ENCODE measurements at places on chromosomes 6 and 20.

- DNase-seq = no peak
Measured at GRCh38 chr6:15265787-15266186, 19.9 kb downstream of the JARID2 start.

- no peak for DNase-seq
Measured at GRCh38 chr6:73078333-73078862, 146.9 kb downstream of the KHDC1L start.

DNA sequence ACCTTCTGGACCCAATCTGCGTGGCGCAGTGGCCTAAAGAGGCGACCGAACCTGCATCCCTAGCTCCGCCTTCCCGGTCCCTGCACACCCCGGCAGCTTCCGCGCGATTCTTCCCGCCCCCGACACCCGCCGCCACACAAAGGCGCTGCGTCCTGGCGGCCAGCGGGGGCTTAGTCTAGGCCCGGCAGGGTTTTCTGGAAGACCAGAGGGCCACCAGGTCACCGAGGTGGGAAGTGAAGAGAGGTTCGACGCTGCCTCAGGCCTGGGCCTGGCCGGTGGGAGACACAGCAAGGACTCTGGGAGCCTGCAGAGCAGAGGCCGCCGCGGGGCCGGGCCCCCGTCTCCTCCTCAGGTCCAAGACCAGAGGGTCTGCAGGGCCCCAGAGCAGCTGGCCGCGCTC is 154.9 kb downstream of the OR2B2 start:
- peak; percentile 59 for DNase-seq

GRCh38 chr6:14023855-14024254 is 93.7 kb upstream of the CD83 start:
- no peak for DNase-seq

GRCh38 chr6:161169696-161170095 is 104.2 kb downstream of the AGPAT4 start:
- no peak for DNase-seq

GRCh38 chr6:14117158-14118090 is at the start of gene CD83:
Gene CD83, plus strand, starts transcription at chr6:14117772. Its CDS starts 40 bp downstream, at chr6:14117812.
- DNase-seq = peak; percentile 89

DNA sequence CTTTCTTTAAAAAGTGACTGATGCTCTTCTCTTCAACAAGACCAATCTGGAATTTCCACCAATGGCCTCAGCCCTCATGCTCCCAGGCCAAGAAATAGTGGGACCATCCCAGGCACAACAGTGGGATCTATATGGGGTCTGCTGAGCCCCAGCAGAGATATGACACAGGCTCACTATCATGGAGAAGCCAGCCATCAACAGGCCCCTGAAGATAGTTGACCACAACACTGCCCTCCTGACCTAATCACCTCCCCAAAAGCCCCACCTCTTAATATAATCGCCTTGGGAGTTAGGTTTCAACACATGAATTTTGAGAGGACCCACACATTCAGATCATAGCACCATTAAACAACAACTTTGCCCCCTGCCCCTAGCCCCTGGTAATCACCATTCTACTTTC is 16.8 kb upstream of the MCM3 start:
- DNase-seq = no peak

GRCh38 chr20:924639-925038 is 8.5 kb upstream of the ANGPT4 start:
- DNase-seq = no peak

DNA sequence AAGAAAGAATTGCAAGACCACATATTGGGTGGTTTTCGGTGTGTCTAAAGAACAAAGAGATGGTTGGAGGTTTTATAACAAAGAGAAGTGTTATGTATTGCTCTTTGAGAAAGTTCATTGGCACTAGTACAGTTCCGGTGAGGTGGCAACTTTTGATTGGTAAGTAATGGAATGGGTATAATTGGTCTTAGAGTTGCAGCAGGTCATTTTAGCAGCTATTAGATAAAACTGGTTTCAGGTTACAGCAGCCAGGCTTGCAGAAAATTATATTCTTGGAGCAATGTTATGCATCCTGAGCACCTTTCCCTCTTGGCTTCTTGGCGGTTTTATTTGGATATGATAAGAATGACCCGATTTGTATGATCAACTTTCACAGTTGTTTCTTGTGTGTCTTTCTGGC is 12.3 kb upstream of the SSTR4 start:
- DNase-seq = no peak

DNA sequence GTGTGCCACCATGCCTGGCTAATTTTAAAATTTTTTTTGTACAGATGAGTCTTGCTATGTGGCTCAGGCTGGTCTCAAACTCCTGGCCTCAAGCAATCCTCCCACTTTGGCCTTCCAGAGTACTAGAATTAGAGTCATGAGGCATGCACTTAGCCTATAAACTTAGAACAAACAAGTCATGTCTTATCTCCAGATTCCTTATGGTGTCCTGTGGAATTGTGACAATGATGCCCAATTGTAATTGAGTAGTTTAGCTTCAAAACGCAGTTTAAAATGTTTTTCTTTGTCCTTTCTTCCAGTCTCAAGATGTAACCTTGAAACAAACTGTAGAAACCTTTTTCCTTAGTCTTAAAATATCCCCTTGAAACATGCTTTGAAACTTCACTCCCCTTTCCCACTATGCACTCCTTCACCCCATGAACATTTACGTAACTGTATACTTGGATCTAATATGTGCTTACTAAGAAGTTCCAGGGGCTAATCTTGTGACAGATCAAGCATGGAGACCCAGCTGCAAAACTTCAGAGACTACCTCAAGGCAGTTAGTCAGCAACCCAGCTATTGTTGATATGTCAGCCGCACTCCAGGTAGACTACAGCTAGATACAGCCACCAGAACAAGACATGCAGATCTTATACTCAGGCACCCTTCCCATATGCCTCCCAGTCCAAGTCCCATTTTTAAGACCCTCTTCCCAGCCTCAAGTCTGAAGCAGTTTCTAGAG is 46.2 kb downstream of the MAN1A1 start:
- DNase-seq = no peak

DNA sequence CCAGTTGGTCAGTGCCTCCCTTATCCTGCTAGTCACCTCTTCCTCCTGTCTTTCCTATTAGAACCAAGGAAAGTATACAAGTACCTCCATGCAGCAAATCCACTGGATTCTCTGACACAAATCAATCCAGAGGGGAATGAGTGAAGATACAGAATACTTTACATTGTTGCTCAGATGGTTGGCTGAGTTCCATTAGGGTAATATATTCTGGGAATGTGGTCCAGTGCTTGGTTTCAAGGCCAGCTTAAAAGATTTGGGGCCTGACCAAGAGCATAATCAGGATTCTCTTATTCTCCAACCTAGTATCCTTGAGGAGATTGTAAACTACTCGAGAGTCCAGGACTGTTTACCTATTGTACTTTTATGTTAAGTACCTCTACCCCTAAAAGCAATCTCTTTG is 23.0 kb downstream of the CARMIL1 start:
- no peak for DNase-seq

GRCh38 chr6:32113386-32114352 is 4.5 kb upstream of the TNXB start:
- DNase-seq = peak; percentile 79

DNA sequence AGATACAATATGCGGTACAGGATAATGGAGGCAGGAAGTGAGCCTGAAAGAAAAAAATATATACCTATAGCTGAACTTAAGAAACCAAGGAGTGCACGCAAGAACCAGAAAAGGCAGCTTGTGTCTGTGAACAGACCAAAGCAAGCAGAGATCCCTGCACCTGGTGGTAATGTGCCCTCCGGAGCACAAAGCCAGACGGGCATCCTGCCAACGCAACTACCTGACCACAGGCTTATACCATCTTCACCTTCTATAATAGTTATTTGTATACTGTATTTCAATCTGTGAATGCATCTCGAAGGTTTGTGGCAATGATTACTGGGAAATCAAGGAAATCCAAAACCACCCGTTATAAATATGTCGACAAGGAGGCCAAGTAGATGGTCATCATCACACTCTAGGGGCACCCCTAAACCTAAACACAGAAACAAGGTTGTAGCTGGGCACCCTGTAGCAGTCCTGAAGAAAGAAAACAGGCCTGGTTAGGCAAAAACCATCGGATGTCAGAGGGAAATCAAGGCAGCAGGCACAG is 801 bp downstream of the FBXL4 start:
- peak; percentile 54 for DNase-seq

- DNase-seq = no peak
Measured at GRCh38 chr6:113363866-113364265, 493.3 kb upstream of the MARCKS start.

GRCh38 chr20:2101057-2101864 is at the start of gene STK35:
Gene STK35, plus strand, starts transcription at chr20:2101827. Its CDS starts 55 bp downstream, at chr20:2101882.
- no peak for DNase-seq

DNA sequence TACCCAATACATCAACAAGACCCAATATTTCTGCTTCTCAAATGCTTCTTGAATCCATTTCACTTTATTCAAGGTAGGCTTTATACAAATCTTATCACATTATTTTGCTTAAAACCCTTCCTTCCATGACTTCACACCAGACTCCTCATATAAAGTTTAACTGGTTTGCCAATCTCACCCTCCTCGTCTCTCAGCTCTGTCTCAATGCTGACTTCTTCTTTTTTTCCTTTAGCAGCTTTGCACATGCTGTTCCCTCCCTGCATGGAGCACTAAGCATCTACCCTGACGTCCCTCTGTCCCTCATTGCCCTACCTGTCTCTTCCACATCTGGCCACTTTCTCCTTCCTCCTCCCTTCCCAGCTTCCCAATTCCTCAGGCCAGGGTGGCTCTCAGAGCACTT is 31.4 kb downstream of the KCNK17 start:
- DNase-seq = no peak

Measured in lower lobe of right lung (tissue), 2 donors.